Activated CD4-positive, alpha-beta T cell treated with anti-CD3 and anti-CD28 coated beads for 48 hours (primary cell): ENCODE measurements at places on chromosomes 3 and 15.

- DNase-seq = no peak
Observed at GRCh38 chr3:140384028-140384771, 293.7 kb upstream of the TRIM42 start.

GRCh38 chr3:19877656-19878055 lies 56.4 kb downstream of the EFHB start:
- DNase-seq = no peak

GRCh38 chr3:182722907-182723306 lies 70.4 kb upstream of the ATP11B start:
- no peak for DNase-seq

DNA sequence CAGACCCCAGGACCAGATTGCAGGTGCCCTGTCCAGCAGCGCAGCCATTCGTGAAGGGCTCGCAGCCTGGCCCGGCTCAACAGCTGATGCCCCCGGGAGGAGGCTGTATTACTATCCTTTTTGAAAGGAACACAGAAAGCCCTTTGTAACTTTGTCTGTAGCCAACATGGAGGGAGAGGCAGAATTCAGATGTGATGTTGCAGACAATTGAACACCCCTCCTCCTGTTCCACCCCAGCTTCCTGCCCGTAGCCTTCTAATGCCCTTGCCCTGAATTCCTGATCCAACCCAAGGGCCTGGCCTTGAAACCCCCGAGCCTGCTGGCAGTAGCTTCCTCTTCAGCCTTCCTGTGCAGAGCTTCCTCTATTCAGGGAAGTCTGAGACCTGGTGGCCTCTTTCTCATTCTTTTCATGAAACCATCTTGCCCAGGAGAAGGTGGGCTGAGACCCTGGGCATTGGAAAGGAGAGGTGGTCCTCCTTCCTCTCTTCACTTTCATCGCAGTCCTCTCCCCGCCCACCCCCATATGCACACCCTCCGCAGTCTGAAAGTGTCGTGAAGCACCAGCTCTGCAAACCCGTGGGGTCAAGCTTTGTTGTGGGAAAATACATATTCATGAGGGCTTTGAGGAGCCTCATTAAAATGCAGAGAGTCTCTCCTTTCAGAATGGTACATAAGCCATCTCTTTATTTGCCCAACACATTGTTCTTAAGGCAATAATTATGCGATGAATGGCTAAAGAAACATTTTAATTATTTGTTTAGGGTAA lies 109.2 kb downstream of the APBA2 start:
- no peak for DNase-seq

DNA sequence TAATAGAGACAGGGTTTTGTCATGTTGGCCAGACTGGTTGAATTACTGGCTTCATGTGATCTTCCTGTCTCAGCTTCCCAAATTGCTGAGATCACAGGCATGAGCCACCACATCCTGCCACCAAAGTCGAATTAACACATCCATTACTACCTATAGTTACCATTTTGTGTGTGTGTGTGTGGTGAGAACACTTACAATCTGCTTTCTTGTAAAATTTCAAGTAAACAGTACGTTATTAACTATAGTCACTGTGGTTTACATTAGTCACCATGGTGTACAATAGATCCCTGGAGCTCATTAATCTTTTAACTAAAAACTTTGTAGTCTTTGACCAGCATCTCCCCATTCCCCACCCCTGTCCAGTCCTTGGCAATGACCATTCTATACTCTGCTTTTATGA lies 270.0 kb downstream of the NAALADL2 start:
- no peak for DNase-seq
